ENCODE measurements at places on chromosomes 12 and 14. TPM values are rescaled to one million over a fixed set of nuclear protein-coding genes. Genes with fewer than 3 reads are reported as not detected.

- no peak for DNase-seq
Observed at GRCh38 chr12:100778967-100779590, 15.5 kb upstream of the ANO4 start.

IFI27 gene
- total RNA-seq: 1.6 TPM

- DNase-seq: no peak
Observed at GRCh38 chr12:15056218-15056617, 83.4 kb downstream of the PDE6H start.

GRCh38 chr12:69022674-69023073 is 89.7 kb upstream of the CPM start:
- no peak for DNase-seq

DNA sequence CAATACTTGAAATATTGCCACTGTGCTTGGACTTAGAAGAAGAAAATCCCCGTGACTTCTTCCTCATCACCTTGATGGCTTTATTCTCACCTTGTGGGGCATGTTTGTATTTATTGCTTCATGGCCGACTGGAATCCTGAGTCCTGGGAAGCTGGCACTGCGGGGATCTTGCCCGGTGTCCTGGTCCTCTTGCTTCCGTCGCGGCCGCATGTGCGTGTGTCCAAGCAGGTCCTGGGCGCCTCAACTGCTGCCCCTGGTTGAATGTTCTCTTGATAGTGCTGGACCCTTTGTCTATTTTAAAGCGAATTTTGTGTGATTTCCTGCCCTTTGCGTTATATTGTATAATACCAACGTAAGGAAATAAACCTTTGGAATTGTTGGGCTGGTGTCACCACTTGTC is 6.3 kb upstream of the PUS1 start:
- DNase-seq: no peak

DNA sequence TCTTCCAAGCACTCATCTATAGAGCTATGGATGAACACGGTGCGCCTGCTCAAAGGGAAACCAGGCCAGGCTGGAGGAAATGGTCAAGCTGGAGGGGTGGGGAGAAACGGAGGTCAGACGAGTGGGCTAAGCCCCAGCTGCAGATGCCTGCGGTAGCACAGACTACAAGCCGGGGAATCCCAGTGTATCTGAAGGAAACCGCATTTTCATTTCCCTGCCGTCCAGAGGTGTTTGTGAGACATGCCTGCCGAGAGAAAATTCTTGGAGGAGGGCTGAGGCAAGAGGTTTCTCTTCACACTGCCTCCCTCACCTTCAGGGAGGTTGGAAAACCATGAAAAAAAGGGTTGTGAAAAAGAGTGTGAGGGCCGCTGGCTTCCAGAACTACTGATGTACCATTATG is 102.0 kb upstream of the FOXN3 start:
- DNase-seq: no peak

- DNase-seq: no peak
Observed at GRCh38 chr14:25394356-25394755, 344.4 kb upstream of the STXBP6 start.

XRCC3 gene
- 57.8 TPM for total RNA-seq

GRCh38 chr12:50739611-50740010 is 24.3 kb upstream of the ATF1 start:
- no peak for DNase-seq
